ENCODE measurements at places on chromosomes 2 and 18.

GRCh38 chr2:47179388-47179787 is 24.3 kb upstream of the STPG4 start:
- DNase-seq: no peak

GRCh38 chr18:13368080-13368813 is 149.7 kb downstream of the LDLRAD4 start:
- DNase-seq: no peak

DNA sequence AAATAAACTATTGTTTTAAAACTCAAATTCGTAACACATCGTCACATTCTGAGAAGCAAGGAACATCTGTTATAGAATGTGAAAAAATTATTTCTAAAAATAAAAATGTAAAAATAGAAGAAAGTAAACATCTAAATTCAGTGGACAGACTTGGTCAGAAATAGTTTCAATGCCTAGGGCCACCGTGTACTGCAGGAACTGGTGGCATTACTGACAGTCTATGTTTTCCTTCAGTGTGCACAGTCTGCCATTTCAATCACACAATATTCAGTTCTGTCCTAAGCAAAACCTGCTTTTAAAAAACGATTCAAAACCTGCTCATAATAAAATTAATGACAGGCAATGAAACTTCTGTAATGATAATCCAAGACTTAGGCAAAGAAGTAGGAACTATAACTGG is 190.1 kb downstream of the ERBB4 start:
- no peak for DNase-seq

GRCh38 chr18:23938901-23939341 is 75.6 kb upstream of the TTC39C start:
- DNase-seq: no peak

DNA sequence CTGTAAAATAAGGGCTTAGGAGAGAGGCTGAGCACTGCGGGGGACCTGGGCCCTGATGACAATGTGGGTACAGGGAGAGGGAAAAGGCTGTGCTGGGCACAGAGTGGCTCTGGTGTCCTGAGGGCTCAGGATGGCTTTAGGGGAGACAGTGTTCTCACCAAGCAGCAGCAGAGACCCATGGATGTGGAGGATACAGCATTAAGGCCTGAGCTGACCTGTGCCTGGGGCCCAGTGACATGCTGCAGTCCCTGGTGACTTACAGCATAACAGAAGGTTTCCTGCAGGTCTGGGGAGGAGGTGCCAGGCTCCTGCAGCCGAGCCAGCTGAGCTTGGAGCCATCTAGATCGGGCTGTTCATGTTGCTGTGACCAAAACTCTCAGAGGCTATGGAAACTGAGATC is 191.3 kb upstream of the SMAD2 start:
- no peak for DNase-seq

GRCh38 chr2:222424276-222424728 is at the start of gene SGPP2:
SGPP2 (plus strand) TSS chr2:222424543; CDS start chr2:222424603, 60 bp downstream.
- DNase-seq: no peak

DNA sequence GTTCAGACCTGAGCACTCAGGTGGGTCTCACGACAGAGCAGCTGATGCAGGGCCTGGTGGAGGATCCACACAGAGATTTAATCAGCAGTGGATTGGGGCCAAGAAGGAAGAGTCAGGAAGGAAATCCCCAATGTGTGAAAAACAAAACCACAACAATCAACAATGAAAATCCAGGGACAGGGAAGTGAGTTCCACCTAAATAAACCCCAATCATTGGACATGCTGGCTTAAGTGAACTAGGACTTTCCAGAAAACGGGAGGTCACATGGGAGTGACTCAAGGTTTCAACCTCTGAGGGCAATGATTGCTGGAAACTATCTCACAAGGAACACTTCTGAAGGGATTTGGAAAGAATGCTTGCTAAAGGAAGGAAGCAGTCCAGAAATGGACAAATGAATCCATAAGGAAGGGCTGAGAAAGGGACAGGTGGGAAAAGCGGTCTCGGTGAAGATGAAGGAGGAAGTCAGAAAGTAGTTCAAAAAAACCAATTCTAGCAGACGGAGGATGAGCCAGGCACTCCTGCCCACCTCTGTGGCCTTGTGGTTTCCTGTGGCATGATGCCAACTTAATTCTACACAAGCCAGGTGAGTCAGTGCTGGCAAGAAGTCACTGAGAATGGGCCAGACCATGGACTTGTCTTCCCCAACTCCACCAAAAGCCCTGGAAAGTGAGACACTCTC is 15.4 kb upstream of the XDH start:
- DNase-seq: no peak

DNA sequence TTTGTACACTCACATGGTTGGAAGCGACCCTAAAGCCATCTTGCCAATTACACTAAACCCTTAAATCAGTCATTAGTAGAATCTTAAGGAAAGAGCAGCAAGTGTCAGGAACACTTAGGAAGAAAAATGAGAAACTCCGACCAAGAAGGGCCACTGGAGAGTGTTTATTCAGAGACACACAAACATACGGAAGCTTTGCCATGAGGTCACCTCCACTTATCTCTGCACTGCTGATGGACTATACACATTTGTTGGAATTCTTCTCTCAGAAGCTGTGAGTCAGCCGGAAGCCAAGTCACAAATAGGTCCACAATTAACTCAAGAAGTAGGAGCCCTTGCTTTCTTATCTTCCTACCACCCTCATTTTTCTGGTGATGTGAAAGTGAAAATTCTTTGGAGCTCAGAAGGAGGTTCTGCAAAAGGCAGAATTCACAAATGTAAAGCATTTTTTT is 21.6 kb downstream of the BMP10 start:
- no peak for DNase-seq

DNA sequence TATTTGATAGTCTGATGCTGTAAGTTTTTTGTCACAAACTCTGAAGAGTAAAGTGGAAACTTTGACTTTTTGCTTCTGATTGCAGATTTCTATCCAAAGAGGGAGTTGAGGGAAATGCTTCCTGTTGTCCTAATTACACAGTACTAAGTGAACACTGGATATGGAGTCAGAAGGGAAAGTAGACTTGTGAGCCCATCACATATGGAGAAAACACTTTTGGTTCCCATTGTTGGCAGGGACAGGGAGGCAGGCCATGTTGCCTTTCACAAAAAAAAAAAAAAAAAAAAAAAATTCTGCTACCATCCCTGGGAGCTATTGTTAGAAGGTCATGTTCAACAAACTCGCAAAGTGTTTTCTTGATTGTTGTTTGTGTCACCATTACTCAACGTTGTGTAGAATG is 144.3 kb downstream of the RPIA start:
- DNase-seq: no peak

- no peak for DNase-seq
Observed at GRCh38 chr2:94776036-94776435, 95.2 kb upstream of the TEKT4 start.

GRCh38 chr2:156004459-156004858 is 328.1 kb downstream of the NR4A2 start:
- DNase-seq: no peak

DNA sequence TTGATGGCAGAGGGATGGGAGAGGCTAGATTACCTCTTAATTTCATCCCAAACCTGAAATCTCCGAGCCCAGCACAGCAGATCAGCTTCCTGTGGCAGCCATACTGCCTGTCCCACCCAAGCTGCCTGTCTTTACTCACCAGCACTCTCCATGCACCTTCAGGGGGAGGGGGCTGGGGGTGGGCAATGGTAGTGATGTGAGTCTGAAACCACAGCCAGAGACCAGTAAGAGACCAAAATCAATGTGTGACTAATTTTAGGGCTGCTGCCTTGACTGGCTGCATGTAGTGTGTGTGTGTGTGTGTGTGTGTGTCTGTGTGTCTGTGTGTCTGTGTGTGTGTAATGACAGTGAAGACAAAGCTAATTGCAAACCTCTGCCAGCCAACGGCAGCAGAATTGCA is 11.7 kb upstream of the TEX261 start:
- no peak for DNase-seq

DNA sequence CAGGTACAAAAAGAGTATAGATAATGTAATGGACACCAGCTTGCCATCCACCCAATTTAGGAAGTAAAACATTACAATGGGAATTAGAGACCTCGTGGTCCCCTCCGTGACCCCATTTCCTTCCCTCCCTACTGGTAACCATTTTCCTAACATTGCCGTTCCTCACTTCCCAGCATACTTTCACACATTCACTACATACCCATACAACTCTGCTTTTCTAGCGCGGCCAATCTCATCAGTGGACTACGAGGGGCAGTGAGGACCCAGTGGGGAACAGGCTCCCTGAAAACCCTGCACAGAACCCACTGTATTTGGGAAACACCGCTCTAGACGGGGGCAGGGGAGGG is 1.1 kb downstream of the ENOSF1 start:
- DNase-seq: peak; percentile 15

DNA sequence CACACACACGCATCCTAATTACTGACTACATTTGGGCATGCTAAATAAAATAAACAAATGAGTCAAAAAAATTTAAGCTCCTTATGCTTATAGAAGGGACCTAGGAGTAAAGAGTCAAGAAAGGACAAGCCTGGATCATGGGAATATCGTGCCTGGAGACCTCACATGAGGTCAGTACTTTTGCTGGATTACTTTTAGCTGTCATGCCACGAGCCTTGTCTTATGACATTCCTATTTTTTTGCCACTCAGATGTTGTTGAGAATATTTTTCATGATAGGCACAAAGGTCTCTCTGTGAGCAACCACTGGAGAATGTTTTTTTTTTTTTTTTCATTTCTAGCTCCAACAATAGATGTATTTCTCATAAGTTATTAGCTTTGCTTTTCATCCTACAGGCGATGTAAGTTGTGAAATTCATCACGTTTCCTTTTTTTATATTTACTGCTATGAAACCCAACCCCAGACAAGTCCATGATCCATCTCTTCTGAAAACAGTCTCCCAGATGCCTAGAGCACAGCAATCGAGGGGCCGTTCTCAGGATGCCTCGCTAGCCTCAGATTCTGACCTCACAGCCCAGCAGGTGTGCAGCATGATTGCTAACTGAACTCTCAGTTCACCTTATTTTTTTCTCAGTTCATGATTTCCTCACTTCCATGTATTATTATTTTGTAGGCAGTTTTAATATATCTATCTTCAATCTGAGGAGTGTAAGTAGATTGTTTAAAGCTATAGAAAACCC is 464.5 kb downstream of the IRS1 start:
- no peak for DNase-seq

GRCh38 chr2:183459466-183459865 is 335.2 kb downstream of the NUP35 start:
- no peak for DNase-seq

GRCh38 chr18:25141886-25142285 is 210.1 kb downstream of the ZNF521 start:
- no peak for DNase-seq

DNA sequence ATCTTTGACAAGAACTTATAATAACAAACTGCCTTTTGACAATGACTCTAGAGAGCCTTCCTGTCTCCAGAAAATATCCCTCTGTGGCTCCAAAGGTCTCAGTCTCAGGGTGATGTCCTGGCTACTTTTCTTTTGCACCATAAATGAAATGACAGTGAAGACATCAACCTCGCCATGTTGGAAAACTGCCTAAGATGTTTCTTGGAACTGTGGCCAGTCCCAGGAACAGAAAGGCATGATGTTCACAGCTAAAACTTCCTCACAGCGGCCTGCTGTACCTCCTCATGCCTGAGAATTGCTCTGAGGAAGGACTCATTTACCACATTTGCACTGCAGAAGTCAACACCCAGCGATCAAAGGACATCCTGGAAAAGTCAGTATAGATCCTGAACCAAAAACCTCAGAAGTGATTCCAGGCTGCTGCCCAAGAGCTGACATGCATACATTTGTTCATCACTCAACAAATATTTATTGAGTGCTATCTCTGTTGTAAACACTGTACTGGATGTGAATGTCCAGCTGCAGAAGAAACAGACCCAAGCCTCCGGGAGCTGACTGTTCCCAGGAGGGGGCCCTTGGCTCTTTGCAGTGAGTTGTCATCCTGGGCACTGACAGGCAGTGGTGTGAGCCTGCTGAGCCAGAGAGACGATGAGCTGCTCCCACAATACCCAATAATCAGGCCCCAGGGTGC is 64.3 kb upstream of the ACSL3 start:
- DNase-seq: no peak

- peak; percentile 86 for DNase-seq
Observed at GRCh38 chr2:30412047-30412683, 34.9 kb upstream of the LCLAT1 start.

GRCh38 chr18:63947051-63947790 is 1.9 kb upstream of the HMSD start:
- no peak for DNase-seq

- DNase-seq: no peak
Observed at GRCh38 chr2:28009732-28010131, 119.2 kb downstream of the BABAM2 start.

DNA sequence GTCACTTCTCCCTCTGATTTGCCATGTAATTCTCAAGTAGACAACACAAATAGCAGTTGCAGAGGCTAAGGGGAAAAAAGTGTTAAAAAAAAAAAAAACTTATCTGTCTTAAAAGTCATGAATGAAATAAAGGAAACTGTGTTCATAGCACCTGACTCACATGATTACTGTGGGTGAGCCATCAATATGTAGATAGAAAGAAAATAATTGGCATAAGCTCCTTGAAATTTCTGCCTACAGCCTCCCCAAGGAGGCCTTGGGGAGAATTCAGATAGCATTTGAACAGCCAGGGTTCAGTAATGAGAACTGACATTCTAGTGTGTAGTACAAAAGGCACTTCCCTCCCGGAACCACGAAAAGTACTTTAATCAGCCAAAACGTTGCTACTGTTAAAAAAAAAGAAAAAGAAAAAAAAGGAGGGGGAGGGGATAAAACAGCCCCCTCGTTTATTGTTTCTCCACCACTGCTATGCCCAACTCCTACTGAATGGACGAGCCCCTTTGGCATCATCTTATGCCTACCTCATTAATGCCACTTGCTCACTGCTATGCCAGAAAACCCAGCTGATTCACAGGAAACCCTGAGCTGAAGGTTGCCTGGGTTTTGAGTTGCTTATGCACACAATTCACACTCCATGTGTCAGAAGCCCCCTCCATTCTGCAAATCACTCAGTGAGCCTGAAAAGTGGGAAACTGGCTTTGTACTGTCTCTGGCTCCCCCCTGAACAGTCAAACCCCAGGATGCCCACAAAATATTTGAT is 65.5 kb upstream of the KLF7 start:
- no peak for DNase-seq

GRCh38 chr2:51344886-51345285 is 313.0 kb upstream of the NRXN1 start:
- no peak for DNase-seq

DNA sequence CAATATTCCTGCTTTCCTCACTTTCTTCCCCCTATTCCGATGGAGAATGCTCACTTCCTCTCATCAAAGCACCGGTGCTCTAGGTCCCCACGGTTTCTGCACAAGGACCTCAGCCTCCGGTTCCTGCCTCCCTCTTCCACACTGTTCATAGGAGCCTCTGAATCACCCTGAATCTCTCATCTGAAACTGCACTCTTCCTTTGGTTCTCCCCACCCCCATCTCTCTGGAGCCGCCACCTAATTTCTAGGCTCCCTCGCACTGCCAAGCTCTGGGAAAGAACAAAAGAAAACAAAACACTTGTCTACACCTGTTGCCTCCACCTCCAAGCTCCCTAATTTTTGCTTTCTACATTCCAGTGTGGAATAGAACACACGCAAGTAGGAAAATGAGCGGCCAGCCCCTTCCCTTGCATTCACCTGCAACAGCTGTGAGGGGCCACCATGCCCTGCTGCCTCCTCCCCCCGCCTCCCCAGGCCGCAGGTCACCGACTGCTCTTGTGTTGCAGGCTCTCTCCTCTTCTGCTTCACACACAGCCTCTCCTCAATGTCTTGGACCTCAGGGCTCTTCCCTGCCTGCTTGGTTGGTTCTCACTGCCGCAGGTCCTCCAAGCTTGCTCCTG is 9.6 kb downstream of the FBXO15 start:
- DNase-seq: no peak

Data from renal cortex interstitium (tissue), 15 donors.